ENCODE measurements at places on chromosomes 5 and 9. TPM values are rescaled to one million over a fixed set of nuclear protein-coding genes. Genes with fewer than 3 reads are reported as not detected.
A peak's percentile ranks its signal among the peaks of the same experiment; 100 is the strongest.

DNA sequence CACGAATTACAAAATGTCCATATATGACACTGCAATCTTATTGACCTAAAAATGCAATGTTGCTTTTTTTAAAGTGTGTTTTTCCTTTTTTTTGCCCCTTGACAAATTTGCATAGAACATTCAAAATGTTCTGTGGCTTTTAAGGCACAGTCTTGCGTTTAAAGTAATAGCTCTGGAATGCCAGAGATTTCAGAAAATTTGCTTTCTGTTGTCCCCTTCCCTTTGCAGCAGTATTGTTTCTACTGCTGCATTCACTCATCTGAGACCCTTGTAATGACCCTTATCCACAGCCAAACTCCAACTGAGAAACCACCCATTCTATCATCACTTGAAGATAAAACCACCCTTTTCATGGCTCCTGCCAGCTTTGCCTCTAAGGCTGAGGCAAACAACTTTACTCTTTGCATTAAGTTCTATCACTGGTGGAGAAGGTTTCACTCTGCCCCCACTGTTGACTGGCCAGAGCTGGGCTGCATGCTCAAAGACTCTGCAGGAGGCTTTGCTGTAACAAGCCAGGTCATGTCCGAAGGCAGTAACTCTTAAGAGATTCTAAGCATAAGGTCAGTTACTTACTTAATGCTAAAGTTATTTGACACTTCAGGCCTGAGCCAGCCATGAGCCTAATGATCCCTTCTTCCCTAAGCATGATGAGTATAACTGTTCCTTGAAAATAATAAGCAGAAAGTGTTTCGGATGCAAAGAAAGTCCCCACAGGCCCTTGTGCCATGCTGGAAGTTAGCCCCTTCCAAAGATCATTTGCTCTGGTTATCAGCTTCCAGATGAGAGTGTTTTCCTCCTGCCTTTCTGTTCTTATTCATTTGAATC, 101.9 kb downstream of the CD180 start:
- peak; percentile 15 for DNase-seq

THBS4 gene
- 2.9 TPM for total RNA-seq

GRCh38 chr9:116641292-116642059, 45.6 kb upstream of the TRIM32 start:
- no peak for DNase-seq

DNA sequence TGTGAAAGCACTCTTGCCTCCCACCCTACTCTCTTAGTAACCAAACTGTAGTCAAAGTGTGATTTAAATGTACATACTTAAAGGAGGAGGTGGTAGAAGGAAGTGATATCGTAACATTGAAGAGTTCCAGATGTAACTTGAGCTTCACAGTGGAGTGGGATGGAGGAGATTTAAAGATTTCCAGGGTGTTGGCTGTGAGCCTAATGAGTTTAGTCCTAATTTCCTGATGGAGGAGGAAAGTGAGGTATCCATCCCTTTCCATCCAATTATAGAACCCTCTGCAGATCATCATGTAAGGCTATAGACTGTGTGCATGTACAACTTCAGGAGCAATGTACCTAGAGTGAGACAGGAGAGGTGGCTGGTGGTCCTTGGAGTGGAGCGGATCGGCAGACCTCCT, 1163.9 kb upstream of the SEMA6A start:
- no peak for DNase-seq

- DNase-seq = no peak
Observed at GRCh38 chr5:122757285-122757684, 17.6 kb upstream of the SNX2 start.

- peak; percentile 89 for DNase-seq
Observed at GRCh38 chr9:137021979-137022661, 5.9 kb downstream of the ABCA2 start.

RNF44 gene
- 2.4 TPM for total RNA-seq

DNA sequence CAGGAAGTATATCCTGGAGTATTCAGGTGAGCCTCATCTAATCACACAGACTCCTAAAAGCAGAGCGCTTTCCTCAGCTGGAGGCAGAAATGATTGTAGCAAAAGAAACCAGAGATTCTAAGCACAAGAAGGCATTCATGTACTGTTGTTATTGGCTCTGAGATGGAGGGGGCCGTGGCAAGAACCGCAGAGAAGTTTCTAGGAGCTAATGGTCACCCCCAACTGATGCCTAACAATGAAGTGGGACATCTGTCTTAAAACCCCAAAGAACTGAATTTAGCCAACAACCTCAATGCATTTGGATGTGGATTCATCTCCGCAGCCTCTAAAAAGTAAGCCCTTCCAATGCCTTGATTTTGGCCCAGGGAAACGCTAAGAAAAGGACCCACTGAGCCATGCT, 76.3 kb downstream of the ADAMTSL1 start:
- DNase-seq = no peak

ORM1 gene
- not detected for total RNA-seq

GRCh38 chr9:136438548-136439480, 831 bp downstream of the INPP5E start:
- no peak for DNase-seq

GRCh38 chr9:70324963-70325362, 66.2 kb downstream of the SMC5 start:
- no peak for DNase-seq

DNA sequence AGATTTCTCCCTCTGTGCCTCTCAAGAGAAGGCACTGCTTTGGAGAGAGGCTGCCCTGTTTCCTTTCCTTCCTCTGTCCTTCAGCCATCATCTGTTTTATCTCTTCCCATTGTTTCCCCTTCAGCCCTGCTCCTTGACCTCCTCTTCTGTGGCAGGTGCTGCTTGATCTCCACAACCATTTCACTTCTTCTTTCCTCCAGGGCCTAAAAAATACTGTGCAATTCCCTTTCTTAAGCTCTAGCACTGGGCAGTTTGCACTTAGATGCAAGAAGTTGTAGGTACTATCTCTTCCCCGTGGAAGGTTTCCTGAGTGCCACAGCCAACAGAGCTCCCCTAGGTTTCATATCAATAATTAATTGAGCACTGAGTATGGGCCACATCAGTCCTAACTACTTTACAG, 8.8 kb upstream of the ADRB2 start:
- DNase-seq = no peak

- DNase-seq = no peak
Observed at GRCh38 chr5:53089481-53089991, 20.0 kb downstream of the MOCS2 start.

GRCh38 chr5:115894342-115894741, 52.6 kb downstream of the AP3S1 start:
- DNase-seq = no peak

- DNase-seq = peak; percentile 16
Observed at GRCh38 chr9:83280790-83281189, 217.8 kb upstream of the RASEF start.

STPG3 gene
- not detected for total RNA-seq

DNA sequence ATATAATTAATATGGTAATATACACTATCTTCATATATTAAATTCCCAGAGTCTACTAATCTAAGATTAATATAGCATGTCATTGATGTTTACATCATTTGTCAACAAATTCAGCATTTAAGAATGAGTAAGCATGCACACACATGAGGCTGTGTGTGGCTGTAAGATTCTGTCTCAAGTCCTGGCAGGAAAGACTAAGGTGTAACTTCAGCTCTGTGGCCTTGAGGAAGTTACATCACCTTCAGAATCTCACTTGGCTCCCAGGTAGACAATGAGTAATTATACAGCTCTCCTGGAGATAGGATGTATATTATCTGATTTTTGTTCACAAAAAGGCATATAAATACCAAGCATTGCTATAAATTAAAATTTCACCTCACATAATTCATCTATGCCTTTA, 119.4 kb upstream of the IQGAP2 start:
- DNase-seq = no peak

GRCh38 chr5:90557391-90557790, 1.2 kb upstream of the ADGRV1 start:
- no peak for DNase-seq

DNA sequence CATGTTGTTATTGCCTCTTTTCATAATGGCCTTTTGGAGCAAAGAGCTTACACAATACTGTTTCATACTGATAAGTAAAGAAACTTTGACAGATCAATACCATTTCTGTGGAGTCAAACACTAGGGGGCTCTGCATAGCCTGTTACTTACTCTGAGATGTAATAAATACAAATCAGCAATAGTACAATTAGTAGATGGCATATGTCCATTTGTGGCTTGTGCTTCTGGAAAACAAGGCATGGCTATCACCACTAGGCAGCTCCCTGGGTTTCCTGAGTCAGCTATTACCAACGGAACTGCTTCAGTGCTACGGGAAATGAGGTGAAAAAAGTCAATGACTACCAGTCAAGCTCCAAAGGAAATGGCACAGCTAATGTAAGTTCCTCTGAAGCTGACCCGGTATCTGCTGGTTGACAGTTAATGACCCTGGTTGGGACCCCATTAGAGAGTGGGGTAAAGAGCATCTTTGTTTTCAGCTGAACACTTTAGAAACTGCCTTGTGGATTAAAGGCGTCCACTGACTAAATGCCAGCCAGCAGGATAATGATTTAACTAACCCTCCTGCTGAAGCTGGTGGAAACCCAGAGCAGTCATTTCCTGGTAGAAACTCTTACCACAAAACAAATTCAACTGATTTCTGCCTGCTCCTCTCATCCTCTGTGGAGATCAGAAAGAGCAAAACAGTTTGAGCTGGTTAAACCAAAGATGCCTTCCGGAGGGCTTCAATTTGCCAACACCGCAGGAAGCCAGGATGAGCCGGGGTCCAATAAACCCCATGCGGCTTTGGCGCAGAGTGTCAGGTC, 69.0 kb upstream of the FAM169A start:
- peak; percentile 90 for DNase-seq

All from dermis microvascular lymphatic vessel endothelial cell (primary cell).